Iris pigment epithelial cell (primary cell): ENCODE measurements at places on chromosomes 16 and 17.

DNA sequence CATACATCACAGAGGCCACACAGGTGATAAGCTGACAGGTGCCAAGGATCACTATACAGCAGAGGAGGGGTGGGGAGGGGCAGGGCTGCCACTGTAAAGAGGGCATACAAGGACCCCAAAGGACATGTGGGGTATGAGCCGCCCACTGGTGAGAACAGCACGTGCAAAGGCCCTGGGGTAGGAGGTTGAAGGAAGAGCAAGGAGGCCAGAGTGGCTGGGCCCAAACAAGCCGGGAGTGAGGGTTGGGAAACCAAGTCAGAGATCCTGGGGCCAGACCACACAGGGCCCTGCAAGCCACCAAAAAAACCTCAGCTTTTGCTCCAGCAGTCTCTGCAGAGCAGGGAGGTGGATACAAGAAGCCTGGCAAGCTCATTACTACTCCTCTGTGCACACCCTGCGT is 6.5 kb downstream of the NATD1 start:
- no peak for DNase-seq

- peak; percentile 74 for DNase-seq
Observed at GRCh38 chr17:27577121-27577761, 53.7 kb upstream of the LGALS9 start.

- DNase-seq: no peak
Observed at GRCh38 chr17:57668332-57668731, 76.8 kb downstream of the CCDC182 start.

DNA sequence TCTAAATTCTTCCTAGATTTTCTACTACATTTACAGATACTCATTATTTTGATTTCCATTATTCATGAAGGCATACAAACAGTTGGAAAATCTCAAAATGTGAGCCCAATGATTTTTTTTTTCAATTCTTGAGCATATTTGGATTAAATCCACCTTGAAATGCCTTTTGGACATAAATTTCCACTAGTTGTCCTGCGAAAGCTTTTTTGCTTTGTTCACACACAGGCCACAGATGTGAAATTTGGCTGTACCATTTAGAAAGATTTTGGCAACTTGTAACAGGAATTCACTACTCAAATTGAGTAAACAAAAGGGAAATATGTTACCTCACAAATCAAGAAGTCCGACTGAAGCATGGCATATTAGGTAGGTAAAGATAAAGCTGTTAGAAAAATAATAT is 1631.0 kb downstream of the CDH8 start:
- no peak for DNase-seq

DNA sequence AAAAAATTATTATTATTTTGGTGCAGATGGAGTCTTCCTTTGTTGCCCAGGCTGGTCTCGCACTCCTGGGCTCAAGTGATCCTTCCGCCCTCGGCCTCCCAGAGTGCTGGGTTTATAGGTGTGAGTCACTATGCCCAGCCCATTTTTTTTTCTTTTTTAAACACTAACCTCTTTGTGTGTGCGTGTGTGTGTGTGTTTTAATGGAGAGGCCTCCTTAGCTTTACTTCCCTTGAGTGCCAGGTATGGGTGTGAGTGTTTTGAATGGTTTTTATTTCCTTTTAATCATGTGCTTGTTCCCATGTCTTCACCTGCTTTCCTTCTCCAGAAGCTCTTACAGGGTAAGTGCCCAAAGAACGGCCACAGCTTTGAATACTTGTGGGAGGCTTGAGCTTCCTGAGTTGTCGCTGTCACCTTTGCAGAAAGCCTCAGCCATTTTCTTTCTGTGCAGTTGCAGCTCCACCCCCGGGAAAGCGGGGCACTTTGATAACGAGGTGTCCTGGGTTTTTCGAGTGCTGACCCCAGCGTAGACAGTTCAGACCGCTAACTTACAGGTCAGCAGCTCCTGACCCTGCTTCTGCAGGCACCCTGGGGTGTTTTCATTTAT is 22.6 kb downstream of the AKAP1 start:
- DNase-seq: peak; percentile 30

DNA sequence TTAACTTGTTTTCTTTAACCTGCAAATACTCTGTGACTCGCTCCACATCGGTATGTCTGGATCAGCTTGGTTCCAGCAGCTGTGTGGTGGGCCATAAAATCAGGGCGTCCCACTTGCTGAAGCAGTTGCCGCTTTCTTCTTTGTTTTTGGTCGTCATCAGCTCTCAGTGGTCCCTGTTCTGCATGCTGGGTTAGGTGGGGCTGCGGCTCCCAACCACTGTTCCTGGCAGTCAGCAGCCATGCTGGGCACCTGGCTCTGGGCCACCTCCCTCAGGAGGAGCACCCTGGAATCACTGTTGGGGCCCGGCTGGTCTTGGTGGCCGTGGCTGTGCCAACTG is 23.0 kb downstream of the MGRN1 start:
- no peak for DNase-seq

DNA sequence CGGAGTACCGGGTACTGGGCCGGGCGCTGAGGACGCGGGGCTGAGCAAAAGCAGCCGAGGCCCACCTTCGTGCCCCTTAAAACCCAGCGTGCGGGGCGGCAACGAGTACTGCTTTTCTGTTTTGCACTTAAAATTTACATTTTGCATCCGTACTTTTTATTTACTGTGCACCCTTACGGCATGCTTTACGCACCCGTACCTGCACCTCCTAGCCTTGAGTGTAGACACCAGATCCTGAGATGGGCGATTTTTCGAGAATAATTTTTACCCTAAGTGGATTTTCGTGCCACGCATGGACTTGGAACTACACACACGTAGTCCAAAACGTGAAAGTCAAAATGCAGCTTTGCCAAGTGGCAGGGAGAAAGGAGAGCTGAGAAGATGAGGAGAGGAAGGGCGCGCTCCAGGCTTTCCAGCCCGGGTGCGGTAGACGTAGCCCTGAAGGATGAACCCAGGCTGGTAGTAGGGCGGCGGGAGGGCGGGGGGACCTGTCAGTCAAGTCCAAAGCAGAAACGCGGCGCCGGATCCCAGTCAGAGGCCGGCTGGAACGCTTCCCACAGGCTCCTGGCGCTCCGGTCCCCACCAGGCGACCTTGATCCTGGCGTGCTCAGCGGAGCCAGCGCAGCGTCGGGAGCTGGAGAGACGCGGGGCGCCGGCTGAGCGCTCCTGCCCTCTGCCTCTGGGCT is 1.2 kb upstream of the CBLN1 start:
- no peak for DNase-seq

DNA sequence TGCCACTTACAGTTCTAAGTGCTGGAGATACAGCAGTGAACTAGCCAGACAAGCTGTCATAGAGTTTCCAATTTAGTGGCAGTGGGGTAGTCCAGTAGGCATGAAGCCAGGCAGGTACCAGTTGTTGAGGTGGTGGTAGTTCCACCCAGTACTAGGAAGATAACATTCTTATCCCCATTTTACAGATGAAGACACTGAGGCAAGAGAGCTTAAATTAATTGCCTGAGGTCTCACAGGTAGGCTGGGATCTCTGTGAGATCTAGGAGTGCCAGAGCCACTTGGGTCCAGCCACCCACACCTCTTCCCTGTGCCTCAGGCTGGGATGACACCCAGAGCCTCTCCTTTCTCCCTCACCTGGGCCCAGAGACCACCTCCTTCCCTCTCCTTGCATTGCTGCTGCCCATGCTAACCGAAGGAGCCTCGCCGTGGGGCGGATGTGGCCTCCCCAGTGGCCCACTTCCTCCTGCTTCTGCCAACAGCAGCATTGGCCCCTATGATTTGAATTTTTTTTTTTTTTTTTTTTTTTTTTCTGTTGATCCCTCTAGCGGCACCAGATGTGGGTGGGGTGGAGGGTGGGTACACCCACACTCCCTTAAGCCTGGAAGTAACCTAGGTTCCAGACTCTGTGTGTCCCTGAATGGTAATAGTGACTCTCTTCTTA is 114.0 kb downstream of the PRKCB start:
- no peak for DNase-seq

- DNase-seq: no peak
Observed at GRCh38 chr17:47987240-47987835, 16.4 kb downstream of the CDK5RAP3 start.

- DNase-seq: no peak
Observed at GRCh38 chr17:21201298-21201595, 12.7 kb downstream of the TMEM11 start.

- DNase-seq: no peak
Observed at GRCh38 chr16:79605999-79606398, 5.5 kb upstream of the MAF start.

DNA sequence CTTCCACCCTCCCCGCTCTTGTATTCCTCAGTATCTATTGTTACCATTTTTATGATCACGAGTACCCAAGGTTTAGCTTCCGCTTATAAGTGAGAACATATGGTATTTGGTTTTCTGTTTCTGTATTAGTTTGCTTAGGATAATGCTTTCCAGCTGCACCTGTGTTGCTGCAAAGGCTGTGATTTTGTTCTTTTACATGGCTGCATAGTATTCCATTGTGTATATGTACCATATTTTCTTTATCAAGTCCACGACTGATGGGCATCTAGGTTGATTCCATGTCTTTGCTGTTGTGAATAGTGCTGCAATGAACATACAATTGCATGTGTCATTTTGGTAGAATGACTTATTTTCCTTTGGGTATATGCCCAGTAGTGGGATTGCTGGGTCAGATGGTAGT is 79.7 kb upstream of the EFCAB3 start:
- no peak for DNase-seq

DNA sequence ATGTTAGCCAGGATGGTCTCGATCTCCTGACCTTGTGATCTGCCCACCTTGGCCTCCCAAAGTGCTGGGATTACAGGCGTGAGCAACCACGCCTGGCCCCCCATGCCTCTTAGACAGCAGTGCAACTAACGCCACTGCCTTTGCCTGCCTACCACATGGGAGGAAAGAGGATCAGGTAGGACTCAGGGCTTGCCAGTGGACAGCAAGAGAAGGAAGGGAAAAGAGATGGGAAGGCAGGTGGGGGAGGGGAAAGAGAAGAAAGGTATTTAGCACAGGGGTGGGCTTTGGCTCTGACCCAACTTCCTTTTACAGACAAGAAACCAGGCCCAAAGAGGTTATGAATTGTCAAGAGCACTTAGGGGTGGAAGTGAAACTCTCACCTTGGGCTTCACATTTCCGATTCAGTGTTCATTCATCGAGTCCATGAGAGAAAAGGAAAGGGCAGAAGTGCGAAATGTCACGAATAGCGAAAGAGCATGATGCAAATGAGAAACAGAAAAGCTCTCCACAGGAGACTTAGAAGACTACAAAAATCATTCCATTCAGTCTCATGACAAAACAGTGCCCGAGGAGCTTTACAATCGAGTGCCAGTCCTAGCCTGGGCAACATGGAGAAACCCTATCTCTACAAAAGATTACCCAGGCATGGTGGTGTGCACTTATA is 36.4 kb downstream of the CDK5R1 start:
- DNase-seq: no peak

GRCh38 chr16:85290626-85291301 is 178.5 kb upstream of the CIBAR2 start:
- no peak for DNase-seq

DNA sequence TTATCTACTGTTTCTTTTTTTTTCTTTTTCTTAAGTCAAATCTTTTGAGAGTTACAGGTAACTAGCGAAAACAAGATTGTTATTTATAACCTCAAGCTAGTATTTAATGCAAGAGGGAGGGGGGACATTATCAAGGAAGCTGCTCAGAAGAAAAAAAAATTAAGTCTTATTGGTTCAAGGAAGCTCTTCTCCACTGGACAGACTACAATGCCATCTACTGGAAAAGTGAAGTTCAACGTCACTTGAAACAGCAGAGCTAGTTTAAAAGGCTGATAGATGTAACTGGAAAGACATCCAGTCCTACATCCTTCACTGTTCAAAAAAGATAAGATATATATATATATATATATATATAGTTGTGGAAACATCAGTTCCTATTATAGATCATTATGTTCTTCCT is 418.0 kb upstream of the PSMD7 start:
- peak; percentile 77 for DNase-seq
